ENCODE measurements at places on chromosomes 6 and 20.

- peak; percentile 54 for DNase-seq
These were observed at the start of gene TRAM2 for GRCh38 chr6:52577022-52577777. Gene TRAM2 (minus strand): TSS chr6:52577060. CDS start chr6:52576915, 145 bp downstream.

- no peak for DNase-seq
These were observed 40.9 kb upstream of the PTPN1 start for GRCh38 chr20:50469176-50469723.

GRCh38 chr20:54197621-54198604 lies 10.0 kb upstream of the PFDN4 start:
- peak; percentile 21 for DNase-seq

DNA sequence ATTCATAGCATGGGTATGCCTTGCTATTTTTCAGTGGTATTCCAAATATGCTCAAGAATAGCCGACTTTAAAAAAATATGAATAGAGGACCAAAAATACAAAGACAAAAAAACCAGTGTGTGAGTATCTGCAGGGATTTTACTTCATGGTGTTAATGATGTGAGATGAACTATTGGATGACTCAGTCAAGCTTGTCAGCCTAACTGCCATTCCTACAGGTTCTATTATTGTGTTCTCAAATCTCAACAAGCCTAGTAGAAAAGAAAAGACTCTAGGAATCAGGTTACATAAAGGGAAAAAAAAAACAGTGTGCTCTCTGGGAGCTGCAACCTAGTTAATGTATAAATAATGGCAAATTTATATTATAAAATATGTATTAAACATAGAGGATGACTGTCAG lies 588.4 kb upstream of the BTBD3 start:
- DNase-seq = no peak

DNA sequence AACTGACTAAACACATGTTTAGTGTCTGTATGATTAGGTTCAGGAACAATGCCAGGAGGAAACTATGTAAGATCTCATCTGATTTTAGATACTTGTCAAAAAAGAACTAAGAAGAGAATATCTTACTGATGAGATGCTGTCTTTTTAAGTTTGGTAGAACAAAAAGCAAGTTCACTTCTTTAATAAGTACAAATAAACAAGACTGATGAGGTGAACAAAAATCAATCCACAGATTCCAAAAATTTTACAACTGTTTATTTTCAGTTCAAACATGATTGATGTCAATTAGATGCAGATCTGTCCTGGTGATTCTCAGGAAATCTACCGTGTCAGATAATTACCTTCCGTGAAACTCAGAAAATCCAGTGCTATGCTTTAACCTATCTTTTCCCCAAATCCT lies 24.9 kb downstream of the EPHA7 start:
- peak; percentile 56 for DNase-seq

- DNase-seq = no peak
These were observed 1219.0 kb upstream of the EYS start for GRCh38 chr6:66926060-66926459.

GRCh38 chr6:16329233-16329632 lies 90.8 kb downstream of the GMPR start:
- DNase-seq = no peak

DNA sequence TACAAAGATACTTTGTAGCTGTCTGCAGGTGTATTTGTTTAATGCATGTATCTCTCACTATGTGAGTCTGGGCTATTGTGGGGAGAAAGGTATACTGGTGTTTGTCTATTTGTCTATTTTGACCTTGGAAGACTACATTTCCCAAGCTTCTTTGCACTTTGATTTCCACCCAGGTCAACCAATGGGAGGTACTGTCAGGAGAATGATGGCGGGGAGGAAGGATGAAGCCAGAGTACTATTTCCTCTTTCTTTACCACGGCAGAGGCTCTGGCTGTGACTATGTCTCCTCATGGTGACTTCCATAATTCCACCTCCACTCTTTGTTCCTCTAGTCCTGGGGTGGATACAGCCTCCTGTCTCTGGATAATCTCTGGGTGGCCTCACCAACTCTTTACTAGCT lies 23.1 kb downstream of the LBP start:
- peak; percentile 16 for DNase-seq
